ENCODE measurements at places on chromosomes 7 and 10.

- DNase-seq: no peak
Measured at GRCh38 chr10:31921031-31921430, 7.6 kb downstream of the ARHGAP12 start.

DNA sequence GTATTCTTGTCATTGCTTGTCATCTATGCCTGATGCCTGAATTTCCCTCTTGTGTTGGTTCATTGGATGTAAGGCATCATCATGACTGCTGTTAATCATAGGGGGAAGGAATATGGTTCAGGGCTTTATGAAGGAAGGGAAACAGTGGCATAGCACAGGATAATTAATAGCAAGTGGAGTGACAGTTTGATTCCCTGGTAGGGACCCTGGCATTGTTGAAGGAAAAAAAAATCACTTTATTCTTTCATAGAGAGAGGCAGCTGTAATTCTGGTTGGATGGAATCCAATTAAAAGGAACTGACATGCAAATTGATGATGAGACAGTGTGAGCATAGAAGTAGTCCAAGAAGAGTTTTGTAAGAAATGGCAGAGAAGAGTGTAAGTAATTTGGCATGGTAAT, 121.4 kb downstream of the AUTS2 start:
- DNase-seq: no peak

GRCh38 chr10:49381111-49381900, 14.6 kb downstream of the DRGX start:
- DNase-seq: no peak

DNA sequence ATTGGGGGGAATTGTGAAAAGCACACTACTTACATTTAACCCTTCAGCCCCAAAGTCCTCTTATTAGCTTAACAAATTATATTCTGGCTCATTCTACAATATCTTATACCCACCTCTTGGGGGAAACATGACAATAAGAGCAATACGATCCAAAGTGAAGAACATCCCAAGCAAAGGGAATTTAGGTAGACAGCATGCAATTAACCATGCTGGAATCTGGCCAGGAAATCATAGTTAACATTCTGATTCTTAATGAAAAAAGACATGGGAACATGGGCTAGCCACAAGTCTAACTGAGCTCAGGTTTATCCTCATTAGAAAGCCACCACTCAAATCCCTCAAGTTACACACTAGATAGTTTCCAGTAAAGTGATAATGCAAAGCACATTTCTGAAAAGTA, 241.9 kb upstream of the SLC26A5 start:
- no peak for DNase-seq

DNA sequence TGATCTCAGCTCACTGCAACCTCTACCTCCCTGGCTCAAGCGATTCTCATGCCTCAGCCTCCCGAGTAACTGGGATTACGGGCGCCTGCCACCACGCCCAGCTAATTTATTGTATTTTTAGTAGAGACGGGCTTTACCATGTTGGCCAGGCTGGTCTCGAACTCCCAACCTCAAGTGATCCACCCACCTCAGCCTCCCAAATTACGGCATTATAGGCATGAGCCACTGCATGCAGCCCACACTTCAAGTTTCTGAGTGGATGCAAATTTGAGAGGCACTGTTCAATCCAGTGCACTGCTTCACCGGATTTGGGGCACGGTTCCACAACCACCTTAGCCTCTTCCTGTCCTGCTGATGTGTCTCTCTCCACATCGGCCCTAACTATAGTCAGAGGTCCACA, 16.5 kb downstream of the CNPY1 start:
- DNase-seq: no peak

- DNase-seq: no peak
Measured at GRCh38 chr10:1272079-1272776, 216.0 kb downstream of the WDR37 start.

DNA sequence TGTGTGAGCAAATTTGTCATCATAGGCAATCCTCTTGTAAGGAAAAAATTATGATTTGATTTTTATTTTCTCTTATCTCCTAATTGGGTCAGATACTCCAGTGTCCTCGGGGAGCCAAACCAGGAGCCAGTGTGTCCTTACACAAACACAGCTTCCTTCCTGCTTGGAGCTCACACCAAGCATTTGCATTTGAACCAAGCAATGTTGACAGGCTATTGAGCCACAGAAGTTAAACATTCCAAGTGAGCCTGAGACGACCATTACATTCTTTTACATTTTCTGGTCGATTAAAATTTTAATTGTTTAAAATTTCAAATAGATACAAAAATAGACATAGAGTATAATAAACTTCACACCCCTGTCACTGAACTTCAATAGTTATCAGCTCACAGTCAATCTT, 194.8 kb downstream of the CFTR start:
- DNase-seq: no peak

DNA sequence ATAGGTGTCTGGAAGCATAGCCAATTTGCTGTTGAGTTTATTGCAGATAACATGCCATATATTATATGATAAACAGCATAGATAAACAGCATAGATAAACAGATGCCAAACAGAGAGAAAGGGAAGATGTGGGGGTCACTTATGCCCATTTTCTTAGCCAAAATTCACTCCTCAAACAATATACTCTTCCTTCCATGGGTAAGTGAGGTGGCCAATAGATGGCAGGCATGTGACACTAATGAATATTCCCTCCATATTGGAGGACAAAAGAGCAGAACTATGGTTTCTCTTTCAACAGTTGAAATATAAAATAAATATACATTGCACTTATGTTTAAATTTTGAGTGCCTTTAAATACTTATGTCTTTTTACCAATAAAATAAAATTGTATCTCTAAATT, 1212.8 kb downstream of the REEP3 start:
- DNase-seq: no peak

DNA sequence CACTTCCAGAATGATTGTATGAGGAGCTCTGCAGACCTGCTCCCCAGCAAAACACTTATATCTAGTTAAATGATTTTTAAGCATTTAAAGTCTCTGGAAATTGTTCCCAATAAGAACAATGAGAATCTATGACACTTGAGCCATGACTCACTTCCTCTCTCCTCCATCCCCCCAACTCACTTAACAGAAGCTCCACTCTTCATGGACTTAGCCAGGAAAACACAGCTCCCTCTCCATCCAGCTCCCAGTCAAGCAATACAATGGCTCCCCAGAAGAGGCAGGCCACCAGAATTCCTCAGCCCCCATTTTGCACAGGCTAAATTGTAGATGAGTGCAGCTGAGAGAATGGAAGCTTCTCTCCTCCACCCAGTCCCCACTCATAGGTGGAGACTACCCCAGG, 27.0 kb downstream of the AOC1 start:
- DNase-seq: no peak

- no peak for DNase-seq
Measured at GRCh38 chr7:79723833-79724618, 270.6 kb upstream of the MAGI2 start.

GRCh38 chr10:3761021-3761686, 23.9 kb downstream of the KLF6 start:
- DNase-seq: peak; percentile 31

DNA sequence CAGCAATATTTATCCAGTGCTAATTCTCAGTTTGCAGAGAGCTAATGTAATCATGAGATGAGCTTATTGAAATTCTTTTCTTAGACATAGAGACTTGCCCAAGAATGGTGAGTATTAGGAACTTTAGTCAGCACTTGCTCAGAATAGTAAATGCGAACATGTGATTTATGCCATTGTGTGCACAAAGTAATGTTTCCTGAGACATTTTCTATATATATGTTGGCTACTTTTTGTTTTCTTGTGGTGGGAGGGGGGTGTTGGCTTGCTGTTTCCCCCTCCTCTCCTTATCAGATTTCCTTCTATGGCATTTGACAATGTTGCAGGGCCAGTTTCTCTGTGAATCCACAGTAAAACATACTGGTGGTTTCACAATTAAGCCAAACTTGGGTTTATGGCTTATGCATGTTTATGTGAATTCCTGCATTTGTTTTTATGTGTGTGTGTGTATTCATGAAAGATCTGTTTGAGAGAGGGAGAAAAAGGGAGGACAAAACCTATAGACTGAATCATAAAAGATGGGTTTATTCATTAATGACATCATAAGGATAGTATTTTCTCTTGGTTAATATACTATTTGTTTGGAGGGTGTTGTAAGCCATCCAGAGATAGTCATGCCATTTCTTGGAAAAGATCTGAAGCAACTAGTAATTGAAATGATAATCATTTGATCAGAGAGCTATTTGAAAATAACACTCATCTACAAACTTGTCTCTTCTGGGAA, 36.3 kb downstream of the ARID5B start:
- DNase-seq: peak; percentile 35

GRCh38 chr10:114362826-114363355, 41.4 kb downstream of the AFAP1L2 start:
- DNase-seq: no peak

- DNase-seq: no peak
Measured at GRCh38 chr10:96578022-96578421, 8.8 kb downstream of the TM9SF3 start.

- DNase-seq: no peak
Measured at GRCh38 chr7:46583656-46584055, 662.6 kb upstream of the IGFBP3 start.

GRCh38 chr7:5255832-5256231, 26.9 kb upstream of the SLC29A4 start:
- no peak for DNase-seq

DNA sequence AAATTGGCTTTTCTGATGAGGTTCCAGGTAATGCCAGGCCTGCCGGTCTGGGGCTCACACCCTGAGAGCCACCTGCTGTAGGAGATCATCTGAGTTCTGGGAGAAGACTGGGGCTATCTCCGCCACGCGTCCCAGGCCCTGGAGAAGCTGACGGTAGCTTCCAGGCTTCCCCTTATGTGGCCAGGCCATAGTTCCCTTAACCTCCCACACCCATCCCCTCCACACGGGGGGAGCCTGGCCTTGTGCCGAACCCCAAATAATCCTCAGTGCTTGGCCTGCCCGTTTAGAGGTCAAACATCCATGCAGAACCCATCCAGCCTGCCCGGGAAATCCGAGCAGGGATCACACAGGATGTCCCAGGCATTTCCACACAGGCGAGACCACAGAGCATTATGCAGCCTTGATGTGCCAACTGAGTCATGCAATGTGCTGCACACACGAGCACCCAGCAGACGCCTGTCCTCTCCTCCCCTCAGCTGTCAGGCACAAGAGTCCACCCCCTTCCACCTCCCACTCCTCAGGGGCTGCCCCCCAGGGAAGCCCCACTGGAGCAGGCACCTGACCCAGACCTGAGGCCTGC, 176.2 kb downstream of the PRKAG2 start:
- no peak for DNase-seq

DNA sequence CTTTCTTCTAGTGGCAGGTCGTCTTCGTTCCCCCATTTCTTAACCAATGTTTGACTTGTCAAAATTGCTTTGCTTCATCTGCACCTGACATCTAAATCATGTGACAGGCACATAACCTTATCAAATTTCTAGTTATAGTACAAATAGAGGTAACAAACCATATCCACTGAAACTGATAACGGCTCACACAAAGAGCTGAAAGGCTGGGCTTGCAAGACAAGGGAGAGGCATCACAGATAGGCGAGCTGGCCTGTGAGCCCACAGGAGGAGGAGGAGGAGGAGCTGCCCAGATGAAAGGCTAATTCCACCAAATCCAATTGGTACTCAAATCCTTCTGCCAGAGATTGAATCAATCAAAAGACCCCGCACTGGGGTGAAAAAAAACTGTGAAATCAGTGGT, 80.2 kb upstream of the NEBL start:
- DNase-seq: no peak

GRCh38 chr10:384538-385305, 249.5 kb downstream of the ZMYND11 start:
- DNase-seq: no peak

DNA sequence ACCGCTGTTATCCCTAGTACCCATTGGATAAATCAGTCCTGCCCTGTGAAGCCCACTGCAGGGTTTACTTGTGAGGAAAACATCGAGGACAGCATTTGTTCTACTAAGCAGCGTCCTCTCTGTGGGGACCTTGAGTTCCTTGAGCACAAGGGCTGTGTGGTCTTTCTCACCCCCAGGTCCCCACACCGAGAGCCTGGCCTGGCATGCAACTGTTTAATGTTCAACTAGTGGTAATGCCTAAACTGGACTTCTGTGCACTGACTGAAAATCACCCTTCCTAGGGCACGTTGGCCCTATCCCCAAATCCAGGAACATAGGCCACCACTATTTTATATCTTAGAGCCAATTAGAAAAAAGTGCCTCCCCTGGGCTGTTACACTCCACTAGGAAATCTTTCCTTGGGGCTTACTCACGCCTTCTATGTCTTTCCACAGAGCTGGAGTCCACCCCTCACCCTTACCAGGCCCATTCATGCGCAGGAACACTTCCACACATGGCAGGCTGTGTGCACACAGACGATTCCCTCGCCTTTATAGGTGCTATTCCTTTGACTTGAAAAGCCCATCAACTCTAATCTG, 1.7 kb upstream of the TMEM213 start:
- DNase-seq: no peak

DNA sequence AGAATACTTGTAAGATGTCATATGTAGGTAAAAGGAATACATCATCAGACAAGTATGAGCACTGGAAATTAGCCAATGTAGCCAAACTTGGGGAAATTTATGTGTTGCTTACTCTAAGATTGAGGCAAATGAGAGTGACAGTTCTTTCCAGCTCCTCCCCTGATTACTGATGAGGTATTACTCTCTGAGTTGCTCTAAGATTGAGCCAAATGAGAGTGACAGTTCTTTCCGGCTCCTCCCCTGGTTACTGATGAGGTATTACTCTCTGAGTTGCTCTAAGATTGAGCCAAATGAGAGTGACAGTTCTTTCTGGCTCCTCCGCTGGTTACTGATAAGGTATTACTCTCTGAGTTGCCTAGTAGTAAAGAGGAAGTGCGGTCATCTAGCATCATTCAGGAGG, 435.8 kb downstream of the NRG3 start:
- no peak for DNase-seq

GRCh38 chr10:73843261-73843660, 31.1 kb downstream of the CAMK2G start:
- DNase-seq: no peak

- DNase-seq: no peak
Measured at GRCh38 chr7:16739863-16740622, 13.5 kb upstream of the TSPAN13 start.

GRCh38 chr10:105644091-105644490, 1003.0 kb downstream of the SORCS3 start:
- DNase-seq: no peak

DNA sequence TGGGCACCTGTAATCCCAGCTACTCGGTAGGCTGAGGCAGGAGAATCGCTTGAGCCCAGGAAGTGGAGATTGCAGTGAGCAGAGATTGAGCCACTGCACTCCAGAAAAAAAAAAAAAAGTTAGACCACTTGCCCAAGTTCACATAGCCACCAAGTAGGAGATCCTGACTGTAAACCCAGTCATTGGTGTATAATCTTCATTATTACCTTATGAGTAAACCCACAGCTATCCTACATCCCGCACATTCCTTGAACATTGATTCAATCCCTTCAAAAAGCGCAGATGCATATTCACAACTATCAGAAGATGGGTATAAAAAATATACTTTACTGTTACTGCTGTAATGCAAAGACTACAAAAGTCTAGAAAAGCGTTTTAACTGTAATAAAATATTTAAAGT, 512.9 kb downstream of the SUGCT start:
- DNase-seq: no peak
